ENCODE measurements at places on chromosomes 6 and 20. TPM values are rescaled to one million over a fixed set of nuclear protein-coding genes. Genes with fewer than 3 reads are reported as not detected.

Gene MTFR2
- total RNA-seq: 0.26 TPM

Gene PPIL6
- total RNA-seq: 8.5 TPM

Gene FAM217B
- 2.8 TPM for total RNA-seq

Gene ZSWIM1
- total RNA-seq: 4.5 TPM

Gene ISM1
- 0.26 TPM for total RNA-seq

Gene LRRC73
- 0.33 TPM for total RNA-seq

Gene FOXP4
- total RNA-seq: 1.3 TPM

Gene PHACTR2
- 25.2 TPM for total RNA-seq

Gene VSX1
- not detected for total RNA-seq
